ENCODE measurements at places on chromosomes 6 and 20. TPM values are rescaled to one million over a fixed set of nuclear protein-coding genes. Genes with fewer than 3 reads are reported as not detected.

GRCh38 chr20:24697411-24697810 lies 228.0 kb downstream of the SYNDIG1 start:
- no peaks in the 10 kb centered on the region for H3K4me1 ChIP-seq
- H3K27ac ChIP-seq: no peak overlapping the region
- H3K4me3 ChIP-seq: no peak overlapping the region
- H3K27me3 ChIP-seq: no peaks in the 10 kb centered on the region
- no peaks in the 10 kb centered on the region for H3K36me3 ChIP-seq

DNA sequence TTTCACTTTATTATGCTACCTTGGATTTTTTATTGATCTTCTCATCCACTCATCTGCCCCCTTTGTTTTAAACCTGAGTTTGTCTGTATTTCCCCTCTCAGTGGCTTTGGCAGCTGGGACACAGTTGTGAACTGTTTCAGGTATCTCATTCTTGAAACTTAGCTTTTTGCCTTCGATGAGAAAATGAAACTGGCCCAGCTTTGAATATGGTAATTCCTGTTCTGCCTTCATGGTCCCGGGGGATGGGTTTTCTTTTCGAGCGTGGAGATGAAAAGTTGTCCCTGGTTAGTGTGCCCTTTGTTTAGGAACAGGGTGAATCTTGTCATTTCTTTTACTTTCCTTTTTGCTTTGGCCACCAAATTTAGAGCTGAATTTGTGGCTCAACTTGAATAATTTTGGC lies 25.6 kb downstream of the DHX35 start:
- no peak overlapping the region for H3K27ac ChIP-seq
- peaks cover 31% of the 10 kb centered on the region for H3K36me3 ChIP-seq
- no peak overlapping the region for H3K4me3 ChIP-seq
- no peak for DNase-seq
- peaks cover 14% of the 10 kb centered on the region for H3K4me1 ChIP-seq

Gene SLC22A23
- 25.0 TPM for total RNA-seq

GRCh38 chr6:31419842-31420241 lies 16.4 kb downstream of the MICA start:
- no peak overlapping the region for H3K4me3 ChIP-seq
- H3K36me3 ChIP-seq: no peaks in the 10 kb centered on the region
- no peak overlapping the region for H3K27ac ChIP-seq
- H3K27me3 ChIP-seq: no peaks in the 10 kb centered on the region
- no peak for DNase-seq

GRCh38 chr6:50819466-50819903 lies 814 bp downstream of the TFAP2B start:
- no peaks in the 10 kb centered on the region for H3K36me3 ChIP-seq
- H3K4me3 ChIP-seq: peak overlapping the region; percentile 9
- peaks cover 4% of the 10 kb centered on the region for H3K4me1 ChIP-seq
- DNase-seq: no peak

Gene NHLRC1
- 1.1 TPM for total RNA-seq

GRCh38 chr6:118685823-118686449 lies 34.5 kb upstream of the CEP85L start:
- no peaks in the 10 kb centered on the region for H3K27me3 ChIP-seq
- H3K4me3 ChIP-seq: no peak overlapping the region
- no peaks in the 10 kb centered on the region for H3K4me1 ChIP-seq
- no peak overlapping the region for H3K27ac ChIP-seq
- no peak for DNase-seq

- no peak overlapping the region for H3K27ac ChIP-seq
- no peak for DNase-seq
- peaks cover 15% of the 10 kb centered on the region for H3K4me1 ChIP-seq
- H3K4me3 ChIP-seq: no peak overlapping the region
- H3K27me3 ChIP-seq: no peaks in the 10 kb centered on the region
Observed at GRCh38 chr6:106305740-106306139, 19.8 kb downstream of the ATG5 start.

- no peak overlapping the region for H3K27ac ChIP-seq
- no peak overlapping the region for H3K4me3 ChIP-seq
- H3K4me1 ChIP-seq: peaks cover 31% of the 10 kb centered on the region
- no peak for DNase-seq
Observed at GRCh38 chr6:33592280-33592594, 12.2 kb upstream of the BAK1 start.

DNA sequence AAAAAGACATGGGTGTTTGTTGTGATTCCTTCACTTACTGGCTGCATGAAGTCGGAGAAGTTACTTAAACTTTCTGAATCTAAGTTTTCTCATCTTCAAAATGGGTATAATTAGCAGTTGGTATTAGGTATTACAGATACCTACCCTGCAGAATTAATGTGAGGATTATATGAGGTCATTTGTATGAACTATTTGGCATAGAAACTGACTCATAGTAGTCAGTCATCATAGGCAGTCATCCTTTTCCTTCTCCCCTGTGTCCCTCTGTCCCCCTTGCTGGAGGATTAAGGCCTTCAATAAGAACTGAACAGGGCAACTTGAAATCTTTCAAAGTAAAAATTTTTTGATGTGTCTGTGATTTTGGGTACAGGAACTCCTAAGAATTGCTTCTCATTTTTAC lies 26.3 kb downstream of the RALGAPB start:
- H3K36me3 ChIP-seq: peaks cover 2% of the 10 kb centered on the region
- DNase-seq: no peak
- no peaks in the 10 kb centered on the region for H3K27me3 ChIP-seq
- H3K4me1 ChIP-seq: no peaks in the 10 kb centered on the region
- no peak overlapping the region for H3K4me3 ChIP-seq

DNA sequence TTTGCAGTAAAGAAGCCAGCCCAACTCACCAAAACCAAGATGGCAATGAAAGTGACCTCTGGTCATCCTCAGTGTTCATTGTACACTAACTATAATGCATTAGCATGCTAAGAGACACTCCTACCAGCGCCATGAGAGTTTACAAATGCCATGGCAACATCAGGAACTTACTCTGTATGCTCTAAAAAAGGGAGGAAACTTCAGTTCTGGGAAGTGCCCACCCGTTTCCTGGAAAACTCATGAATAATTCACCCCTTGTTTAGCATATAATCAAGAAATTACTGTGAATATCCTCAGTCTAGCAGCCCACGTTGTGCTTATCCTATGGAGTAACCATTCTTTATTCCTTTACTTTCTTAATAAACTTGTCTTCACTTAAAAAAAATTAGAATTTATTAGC lies 19.4 kb upstream of the TRERF1 start:
- H3K27ac ChIP-seq: no peak overlapping the region
- no peaks in the 10 kb centered on the region for H3K27me3 ChIP-seq
- H3K4me3 ChIP-seq: no peak overlapping the region

DNA sequence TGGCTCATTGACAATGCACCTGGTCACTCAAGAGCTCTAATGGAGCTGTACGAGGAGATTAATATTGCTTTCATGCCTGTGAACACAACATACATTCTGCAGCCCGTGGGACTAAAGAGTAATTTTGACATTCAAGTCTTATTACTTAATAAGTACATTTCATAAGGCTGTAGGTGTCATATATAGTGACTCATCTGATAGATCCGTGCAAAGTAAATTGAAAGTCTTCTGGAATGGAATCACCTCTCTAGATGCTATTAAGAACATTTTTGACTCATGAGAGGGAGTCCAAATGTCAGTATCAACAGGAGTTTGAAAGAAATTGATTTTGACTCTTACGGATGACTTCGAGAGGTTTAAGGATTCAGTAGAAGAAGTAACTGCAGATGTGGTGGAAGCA lies 267.9 kb downstream of the CLVS2 start:
- H3K27me3 ChIP-seq: no peaks in the 10 kb centered on the region
- no peak for DNase-seq
- H3K4me3 ChIP-seq: no peak overlapping the region
- no peak overlapping the region for H3K27ac ChIP-seq
- no peaks in the 10 kb centered on the region for H3K36me3 ChIP-seq

Gene RIPOR3
- total RNA-seq: 9.6 TPM

Gene EYA4
- total RNA-seq: 66.3 TPM

DNA sequence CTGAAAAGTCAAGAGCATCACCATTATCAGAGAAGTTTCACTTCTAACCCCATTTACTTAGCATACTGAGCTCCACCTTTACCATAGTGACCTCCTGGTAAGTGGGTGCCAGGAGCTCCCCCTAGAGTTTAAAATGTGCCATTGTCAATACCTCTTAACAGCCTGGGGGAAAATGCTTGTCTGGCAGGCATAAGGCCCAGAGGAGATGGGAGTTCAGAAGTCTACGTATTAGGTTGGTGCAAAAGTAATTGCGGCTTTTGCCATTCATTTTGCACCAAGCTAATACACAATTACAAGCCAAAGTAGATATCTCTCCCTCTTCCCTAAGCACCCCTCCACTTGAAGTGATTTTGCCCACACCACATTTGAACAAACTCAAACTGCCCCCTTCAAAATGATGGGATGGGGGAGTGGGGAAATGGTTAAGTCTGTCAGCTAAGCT lies 919.0 kb downstream of the KIF16B start:
- H3K4me1 ChIP-seq: no peaks in the 10 kb centered on the region
- no peak overlapping the region for H3K27ac ChIP-seq
- H3K4me3 ChIP-seq: no peak overlapping the region
- H3K36me3 ChIP-seq: no peaks in the 10 kb centered on the region
- no peak for DNase-seq
- no peaks in the 10 kb centered on the region for H3K27me3 ChIP-seq

Gene LRRN4
- total RNA-seq: not detected

GRCh38 chr20:20450521-20450920 lies 82.6 kb downstream of the INSM1 start:
- H3K27ac ChIP-seq: no peak overlapping the region
- H3K4me1 ChIP-seq: peaks cover 22% of the 10 kb centered on the region
- no peaks in the 10 kb centered on the region for H3K27me3 ChIP-seq
- peaks cover 8% of the 10 kb centered on the region for H3K36me3 ChIP-seq
- no peak overlapping the region for H3K4me3 ChIP-seq
- no peak for DNase-seq

GRCh38 chr20:56244259-56244658 lies 4.3 kb upstream of the MC3R start:
- no peak overlapping the region for H3K27ac ChIP-seq
- no peaks in the 10 kb centered on the region for H3K4me1 ChIP-seq
- DNase-seq: no peak
- peaks cover 4% of the 10 kb centered on the region for H3K27me3 ChIP-seq
- no peak overlapping the region for H3K4me3 ChIP-seq

Gene GLP1R
- total RNA-seq: not detected

Gene PACRG
- total RNA-seq: 0.60 TPM

Gene GJE1
- not detected for total RNA-seq

Gene SMLR1
- total RNA-seq: not detected

DNA sequence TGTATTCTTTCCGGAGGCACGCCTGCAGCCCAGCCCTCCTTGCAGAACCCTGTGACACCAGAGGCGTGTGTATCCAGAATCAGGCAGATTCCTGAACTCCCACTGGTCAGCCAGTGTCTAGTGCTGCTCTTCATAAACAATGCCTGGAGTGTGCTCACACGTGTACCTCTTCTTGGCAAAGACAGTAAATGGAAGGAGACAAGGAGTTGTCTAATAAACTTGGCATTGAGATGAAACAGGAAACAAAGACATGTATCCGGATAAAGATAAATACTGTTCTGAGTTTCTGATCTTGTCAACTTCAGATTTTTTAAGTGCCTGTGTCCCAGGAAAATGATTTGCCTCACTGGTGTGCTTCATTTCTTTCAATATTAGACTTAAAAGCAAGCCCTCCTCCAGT lies 1.7 kb downstream of the RPS6KA2 start:
- no peak for DNase-seq
- peak overlapping the region; percentile 70 for H3K4me3 ChIP-seq
- no peaks in the 10 kb centered on the region for H3K27me3 ChIP-seq
- H3K27ac ChIP-seq: peak overlapping the region; percentile 79
- H3K36me3 ChIP-seq: no peaks in the 10 kb centered on the region
- H3K4me1 ChIP-seq: peaks cover 65% of the 10 kb centered on the region

- no peaks in the 10 kb centered on the region for H3K36me3 ChIP-seq
- no peaks in the 10 kb centered on the region for H3K4me1 ChIP-seq
- no peaks in the 10 kb centered on the region for H3K27me3 ChIP-seq
- H3K4me3 ChIP-seq: no peak overlapping the region
- no peak overlapping the region for H3K27ac ChIP-seq
Observed at GRCh38 chr6:137736911-137737310, 130.1 kb upstream of the TNFAIP3 start.

Gene CST2
- not detected for total RNA-seq

Gene MAS1
- not detected for total RNA-seq

DNA sequence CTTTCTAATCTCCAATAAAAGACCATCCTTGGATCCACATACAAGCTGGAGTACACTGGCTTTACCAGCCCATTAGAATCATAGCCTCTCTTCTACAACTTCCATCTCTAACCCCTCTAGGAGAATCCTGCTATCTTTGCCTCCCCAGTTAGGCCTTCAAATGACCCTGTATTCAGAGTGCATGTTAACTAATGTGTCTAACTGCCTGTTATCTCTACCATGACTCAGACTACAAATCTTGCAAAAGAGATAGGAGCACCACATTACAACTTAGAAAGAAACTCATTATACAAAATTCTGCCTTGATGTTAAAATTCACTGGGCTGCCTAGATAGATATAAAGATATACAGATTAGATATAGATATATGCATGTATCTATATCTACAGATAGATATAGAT lies 28.2 kb downstream of the GPR63 start:
- DNase-seq: no peak
- H3K27me3 ChIP-seq: no peaks in the 10 kb centered on the region
- no peaks in the 10 kb centered on the region for H3K4me1 ChIP-seq
- no peaks in the 10 kb centered on the region for H3K36me3 ChIP-seq

- no peak overlapping the region for H3K4me3 ChIP-seq
- no peaks in the 10 kb centered on the region for H3K36me3 ChIP-seq
- H3K27me3 ChIP-seq: no peaks in the 10 kb centered on the region
Observed at GRCh38 chr20:45752746-45753145, 30.6 kb downstream of the SPINT4 start.

GRCh38 chr6:132973514-132973993 lies 159.2 kb downstream of the RPS12 start:
- H3K36me3 ChIP-seq: no peaks in the 10 kb centered on the region
- no peaks in the 10 kb centered on the region for H3K4me1 ChIP-seq
- H3K4me3 ChIP-seq: no peak overlapping the region
- no peak for DNase-seq

Gene ANKRD66
- total RNA-seq: not detected

DNA sequence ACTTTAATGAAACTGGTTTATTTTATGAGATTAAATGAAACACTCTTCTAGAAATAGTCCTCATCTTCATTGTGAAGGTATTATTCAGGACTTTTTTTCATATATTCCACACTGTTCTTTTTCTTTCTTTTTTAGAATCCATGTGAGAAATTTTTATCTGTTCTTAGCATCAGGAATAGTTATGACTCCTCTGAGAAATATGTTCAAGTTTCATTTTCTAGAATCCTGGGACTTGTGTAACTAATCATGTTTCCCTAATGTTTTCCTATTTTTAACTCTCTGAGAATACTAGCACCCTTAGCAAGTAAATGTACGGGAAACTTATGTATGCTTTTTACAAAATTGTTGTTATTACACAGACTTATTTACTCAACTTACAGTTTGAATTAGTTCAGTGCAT lies 407.8 kb downstream of the CBLN4 start:
- DNase-seq: no peak
- no peaks in the 10 kb centered on the region for H3K27me3 ChIP-seq
- no peaks in the 10 kb centered on the region for H3K4me1 ChIP-seq
- no peak overlapping the region for H3K27ac ChIP-seq
- H3K36me3 ChIP-seq: no peaks in the 10 kb centered on the region

- no peaks in the 10 kb centered on the region for H3K27me3 ChIP-seq
- no peak for DNase-seq
- no peaks in the 10 kb centered on the region for H3K4me1 ChIP-seq
- H3K27ac ChIP-seq: no peak overlapping the region
Observed at GRCh38 chr6:159137676-159138075, 31.5 kb upstream of the FNDC1 start.

- H3K27ac ChIP-seq: no peak overlapping the region
- no peaks in the 10 kb centered on the region for H3K4me1 ChIP-seq
- H3K4me3 ChIP-seq: no peak overlapping the region
- no peaks in the 10 kb centered on the region for H3K27me3 ChIP-seq
- no peaks in the 10 kb centered on the region for H3K36me3 ChIP-seq
Observed at GRCh38 chr6:13046084-13046483, 282.3 kb downstream of the TBC1D7 start.

All from gastrocnemius medialis (tissue), 4 donors.